ENCODE measurements at places on chromosomes 13 and 19. TPM values are rescaled to one million over a fixed set of nuclear protein-coding genes. Genes with fewer than 3 reads are reported as not detected.

SLC8A2 gene
- 4.6 TPM for total RNA-seq

DNA sequence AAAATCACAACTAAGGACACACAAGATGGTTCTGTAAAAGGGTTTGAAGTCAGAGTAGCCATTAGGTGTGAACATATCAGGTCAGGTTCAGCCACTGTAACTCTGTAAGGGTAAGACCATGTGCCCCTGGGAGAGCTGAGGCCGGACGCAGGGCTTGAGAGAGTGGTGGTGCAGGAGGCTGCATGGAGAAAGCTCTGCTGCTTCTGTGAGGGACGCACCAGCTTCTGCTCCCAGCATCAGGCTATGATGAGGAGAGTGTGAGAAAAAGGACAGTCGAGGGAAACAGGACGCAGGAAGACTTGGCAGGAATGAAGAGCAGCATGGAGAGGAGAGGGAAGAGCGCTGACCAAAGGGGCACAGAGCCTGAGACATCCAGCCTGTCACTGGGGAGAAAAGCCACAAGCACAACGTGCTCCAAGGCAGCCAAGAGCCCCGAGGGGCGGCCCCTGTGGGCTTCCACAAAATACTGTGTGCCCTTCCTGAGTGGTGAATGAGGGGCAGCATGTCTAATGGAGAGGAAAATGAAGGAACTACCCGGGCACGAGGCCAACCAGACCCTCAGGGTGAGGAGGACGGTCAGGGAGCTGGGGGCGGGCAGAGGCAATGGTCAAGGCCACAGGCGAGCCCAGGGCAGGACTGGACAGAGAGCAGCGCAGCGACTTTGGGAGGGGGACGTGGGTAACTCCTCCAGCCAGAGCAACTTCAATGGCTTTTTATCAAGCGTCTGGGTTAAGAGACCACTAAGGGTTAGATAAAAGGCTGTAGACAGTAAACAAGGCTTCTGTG is 107.7 kb downstream of the COL4A1 start:
- no peak for DNase-seq

- no peak for DNase-seq
These were observed 36.3 kb upstream of the PSG9 start for GRCh38 chr19:43305642-43306041.

- no peak for DNase-seq
These were observed 66.9 kb downstream of the MICU2 start for GRCh38 chr13:21537105-21537504.

DNA sequence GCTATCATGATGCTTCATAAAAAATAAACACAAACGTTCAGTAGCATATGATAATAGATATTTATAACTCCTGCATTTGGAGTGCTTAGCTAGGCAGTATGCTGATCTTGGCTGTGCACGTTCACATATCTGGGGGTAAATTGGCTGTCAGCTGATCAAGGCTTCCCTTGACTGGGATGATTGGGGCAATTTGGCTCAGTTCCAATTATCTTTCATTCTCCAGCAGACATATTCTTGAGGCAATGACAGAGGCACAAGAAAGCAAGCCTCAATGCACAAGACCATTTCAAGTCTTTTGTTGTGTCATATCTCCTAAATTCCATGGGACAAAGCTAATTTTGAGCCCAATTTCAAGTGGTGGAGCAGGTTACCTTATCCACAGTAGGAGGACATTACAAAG is 142.0 kb downstream of the DLEU7 start:
- DNase-seq: no peak

DNA sequence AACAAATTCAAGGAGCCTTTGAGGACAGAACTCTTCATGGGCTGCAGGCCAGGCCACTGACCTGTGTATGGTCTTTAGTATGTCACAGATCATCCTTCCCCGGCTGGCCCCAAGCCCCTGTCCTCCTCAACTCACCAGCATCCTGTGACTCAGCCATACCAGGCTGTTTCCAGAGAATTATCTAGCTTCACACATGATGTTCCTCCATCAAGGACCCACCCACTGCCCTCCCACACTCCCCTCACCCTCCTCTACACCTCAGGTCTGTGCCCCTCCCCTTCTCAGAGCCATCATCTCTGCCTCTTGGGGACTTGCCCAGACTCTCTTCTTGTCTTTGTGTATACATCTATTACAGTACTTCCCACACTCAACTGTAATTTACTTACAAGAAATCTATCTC is 14.7 kb downstream of the DCT start:
- DNase-seq: no peak
